ENCODE measurements at places on chromosomes 7 and 10. TPM values are rescaled to one million over a fixed set of nuclear protein-coding genes. Genes with fewer than 3 reads are reported as not detected.

Gene SYT15
- polyA plus RNA-seq = 0.07 TPM

Gene FANK1
- polyA plus RNA-seq = not detected

Gene GSTO2
- polyA plus RNA-seq = 0.49 TPM

Gene CAV2
- polyA plus RNA-seq = not detected

Gene FBH1
- 94.6 TPM for polyA plus RNA-seq

Gene VPS37D
- not detected for polyA plus RNA-seq

Gene ARHGAP12
- polyA plus RNA-seq = 18.2 TPM

Gene ANKRD30A
- not detected for polyA plus RNA-seq

Gene TUBAL3
- polyA plus RNA-seq = not detected

Gene LRGUK
- not detected for polyA plus RNA-seq

Gene GSAP
- polyA plus RNA-seq = 42.7 TPM

Gene H2BK1
- polyA plus RNA-seq = not detected

Gene THNSL1
- polyA plus RNA-seq = 2.2 TPM
